ENCODE measurements at places on chromosomes 16 and 17.

GRCh38 chr17:50631195-50631907 is 3.3 kb upstream of the ABCC3 start:
- DNase-seq = no peak

- no peak for DNase-seq
Observed at GRCh38 chr17:66943484-66943883, 21.0 kb upstream of the CACNG4 start.

DNA sequence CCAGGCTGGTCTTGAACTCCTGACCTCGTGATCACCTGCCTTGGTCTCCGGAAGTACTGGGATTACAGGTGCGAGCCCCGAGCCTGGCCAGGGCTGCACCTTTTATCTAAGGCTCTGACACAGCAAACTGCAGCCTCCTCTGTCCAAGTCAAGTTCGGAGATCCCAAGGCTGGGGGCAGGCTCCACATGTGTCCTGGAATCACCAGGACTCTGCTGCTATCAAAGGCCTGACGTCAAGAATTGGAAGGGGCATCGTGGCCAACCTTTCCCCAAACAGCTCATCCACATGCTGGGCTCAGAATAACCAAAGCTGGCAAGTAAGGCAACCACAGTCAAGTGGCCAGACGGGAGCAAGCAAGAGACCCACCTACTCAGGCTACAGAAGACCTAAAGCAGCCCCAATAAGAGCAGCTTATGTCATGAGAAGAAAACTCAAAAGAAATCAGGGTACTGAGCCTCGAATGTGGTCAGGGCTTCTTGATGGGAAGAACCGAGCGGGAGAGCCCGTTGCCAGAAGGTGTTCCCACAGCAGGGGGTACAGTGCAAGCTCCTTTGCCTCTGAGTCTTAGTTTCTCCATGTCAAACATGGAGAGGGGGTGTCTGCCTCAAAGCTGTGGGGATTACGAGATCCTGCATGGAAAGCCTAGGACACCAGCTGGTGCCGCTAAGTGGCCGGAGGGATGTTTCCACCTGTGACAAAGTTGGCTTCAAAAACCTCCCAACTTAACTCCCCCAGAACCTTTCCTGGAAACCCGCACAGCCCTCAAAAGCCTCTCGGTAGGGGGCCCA is 7.9 kb downstream of the MYBBP1A start:
- DNase-seq = no peak

DNA sequence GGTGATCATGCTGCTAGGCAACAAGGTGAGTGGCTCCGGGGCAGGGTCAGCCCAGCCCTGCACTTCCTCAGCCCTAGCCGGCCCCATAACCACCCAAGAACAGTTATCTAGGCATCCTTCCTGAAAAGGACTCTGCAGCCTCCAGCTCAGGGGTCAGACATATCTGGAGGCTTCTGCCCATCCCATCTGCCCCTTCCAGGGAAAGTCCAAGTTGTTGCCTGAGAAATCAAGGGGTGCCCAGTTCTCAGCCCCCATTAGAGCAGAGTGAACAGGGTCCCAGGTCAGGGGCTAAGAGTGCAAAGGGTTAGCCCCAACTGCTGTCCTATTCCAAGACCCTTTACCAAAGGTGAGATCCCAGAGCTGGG is 4.1 kb upstream of the NHERF1 start:
- DNase-seq = no peak

DNA sequence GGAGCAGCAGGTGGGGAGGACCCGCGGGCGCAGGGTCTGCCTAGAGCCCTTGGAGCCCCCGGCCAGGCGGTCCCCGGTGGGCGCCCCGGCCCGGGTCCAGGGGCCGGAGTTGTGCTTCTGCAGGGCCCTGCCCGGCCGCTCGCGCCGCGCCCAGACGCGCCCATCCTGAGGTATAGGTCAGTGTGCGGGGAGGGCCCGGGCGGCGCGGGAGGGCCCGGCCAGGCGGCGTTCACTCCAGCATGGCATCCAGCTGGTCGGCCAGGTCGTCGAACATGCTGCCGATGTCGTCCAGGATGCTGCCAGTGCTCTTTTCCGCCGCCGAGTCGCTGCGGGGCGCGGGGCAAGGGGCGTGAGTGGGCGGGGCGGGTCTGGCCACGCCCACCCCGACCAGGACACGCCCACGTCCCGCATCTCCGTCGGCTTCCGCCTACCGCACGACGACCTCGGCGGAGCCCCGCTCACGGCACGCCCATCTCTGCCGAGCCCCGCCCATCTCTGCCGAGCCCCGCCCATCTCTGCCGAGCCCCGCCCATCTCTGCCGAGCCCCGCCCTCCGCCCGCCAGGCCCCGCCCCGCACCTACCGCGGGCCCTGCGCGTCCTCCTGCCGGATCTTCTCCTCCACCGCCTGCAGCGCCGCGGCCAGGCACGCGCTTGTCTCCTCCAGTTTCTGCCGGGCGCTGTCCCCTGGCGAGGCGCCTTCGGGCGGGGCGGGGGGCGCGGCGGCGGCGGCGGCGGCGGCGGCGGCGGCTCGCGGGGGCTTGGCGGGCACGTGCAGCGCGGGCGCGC is 17.9 kb downstream of the CASKIN1 start:
- no peak for DNase-seq

GRCh38 chr16:47069841-47070584 is 73.7 kb downstream of the NETO2 start:
- no peak for DNase-seq

DNA sequence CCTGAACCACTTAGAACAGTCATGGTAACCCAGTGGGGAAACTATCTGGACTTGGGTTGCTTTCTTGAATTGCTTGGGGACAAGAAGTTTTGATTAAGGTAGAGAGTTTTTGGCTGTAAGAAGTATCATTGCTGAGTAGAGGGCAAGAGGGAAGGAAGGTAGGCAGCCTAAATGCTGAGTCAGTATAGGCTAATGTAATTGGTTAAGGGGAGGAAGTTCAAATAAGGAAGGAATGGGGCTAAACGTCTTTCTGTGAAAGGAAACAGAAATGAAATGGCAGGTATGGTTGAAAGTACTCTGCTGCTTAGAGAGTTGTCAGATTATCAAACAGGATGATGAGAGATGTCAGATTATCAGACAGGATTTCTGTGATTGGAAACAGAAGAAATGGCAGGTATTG is 20.3 kb downstream of the KPNB1 start:
- no peak for DNase-seq

DNA sequence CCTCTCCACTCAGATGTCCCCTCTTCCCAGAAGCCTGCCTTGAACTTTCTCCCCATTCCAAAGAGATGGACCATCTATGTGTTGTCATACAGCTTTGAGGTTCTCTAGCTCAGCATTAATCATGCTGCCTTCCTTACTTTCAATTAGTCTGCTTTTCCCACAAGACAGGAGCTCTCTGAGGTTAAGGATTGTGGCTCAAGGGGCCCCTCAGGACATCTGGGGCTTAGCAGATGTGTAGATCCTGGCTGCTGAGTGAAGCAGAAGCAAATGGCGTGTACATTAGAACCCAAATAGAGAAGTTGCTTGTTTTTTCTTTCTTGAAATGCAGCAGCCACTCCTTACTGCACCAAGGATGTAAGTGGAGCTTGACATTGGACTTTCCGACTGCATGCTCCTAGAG is 330.5 kb upstream of the TNRC6C start:
- no peak for DNase-seq

GRCh38 chr17:58402679-58403078 is 14.7 kb downstream of the RNF43 start:
- DNase-seq = no peak

DNA sequence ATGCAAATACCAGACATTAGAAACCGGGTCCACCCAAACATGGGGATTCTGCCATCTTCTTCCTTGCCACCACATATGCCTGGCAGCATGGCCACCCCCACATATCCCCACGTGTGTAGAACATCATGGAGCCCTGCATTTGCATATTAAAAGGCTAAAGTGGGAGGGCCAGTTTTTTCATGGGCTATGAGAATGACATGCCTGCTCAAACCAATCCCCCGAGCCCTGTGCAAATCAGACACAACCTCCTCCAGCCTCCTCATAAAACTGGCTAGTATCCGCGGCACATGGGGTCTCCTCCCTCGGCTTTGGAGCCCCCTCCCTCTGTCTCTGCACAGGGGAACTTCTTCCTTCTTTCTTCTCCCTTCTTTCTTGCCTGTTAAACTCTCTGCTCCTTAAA is 174.9 kb upstream of the WSCD1 start:
- no peak for DNase-seq

DNA sequence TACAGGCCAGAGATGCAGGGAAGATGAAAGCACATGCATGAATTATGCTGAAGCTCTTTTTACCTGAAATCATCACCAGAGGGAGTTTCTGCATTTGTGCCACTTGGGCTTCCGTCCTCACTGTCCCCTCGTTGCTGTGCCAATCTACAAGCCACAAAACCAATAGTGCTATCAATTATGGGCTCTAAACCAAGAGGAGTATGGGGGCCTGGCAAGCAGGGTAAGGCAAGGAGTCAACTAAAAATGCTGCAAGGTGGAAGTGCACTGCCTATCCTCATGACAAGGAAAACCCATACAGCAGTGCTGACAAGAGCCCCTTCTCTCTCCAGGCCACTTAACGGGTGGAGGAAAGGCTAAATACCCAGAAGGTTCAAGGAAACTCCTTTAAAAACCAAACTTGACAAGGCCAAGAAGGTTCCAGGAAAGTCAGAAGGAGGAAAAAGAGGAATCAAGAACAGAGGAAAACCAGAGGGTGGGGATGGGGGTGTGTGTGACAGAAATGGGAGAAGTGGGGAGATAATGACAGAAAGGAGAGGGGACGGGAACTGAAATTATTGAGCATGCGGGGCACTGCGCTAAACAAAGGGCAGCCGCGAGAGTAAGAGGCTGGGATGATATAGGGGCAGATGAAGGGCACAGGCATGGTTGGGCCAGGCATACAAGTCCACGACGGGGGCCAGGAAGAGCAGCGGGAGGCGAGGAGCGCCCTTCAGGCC is 674 bp downstream of the C17orf75 start:
- no peak for DNase-seq

GRCh38 chr17:36936455-36937000 is 747 bp upstream of the LHX1 start:
- DNase-seq = no peak

DNA sequence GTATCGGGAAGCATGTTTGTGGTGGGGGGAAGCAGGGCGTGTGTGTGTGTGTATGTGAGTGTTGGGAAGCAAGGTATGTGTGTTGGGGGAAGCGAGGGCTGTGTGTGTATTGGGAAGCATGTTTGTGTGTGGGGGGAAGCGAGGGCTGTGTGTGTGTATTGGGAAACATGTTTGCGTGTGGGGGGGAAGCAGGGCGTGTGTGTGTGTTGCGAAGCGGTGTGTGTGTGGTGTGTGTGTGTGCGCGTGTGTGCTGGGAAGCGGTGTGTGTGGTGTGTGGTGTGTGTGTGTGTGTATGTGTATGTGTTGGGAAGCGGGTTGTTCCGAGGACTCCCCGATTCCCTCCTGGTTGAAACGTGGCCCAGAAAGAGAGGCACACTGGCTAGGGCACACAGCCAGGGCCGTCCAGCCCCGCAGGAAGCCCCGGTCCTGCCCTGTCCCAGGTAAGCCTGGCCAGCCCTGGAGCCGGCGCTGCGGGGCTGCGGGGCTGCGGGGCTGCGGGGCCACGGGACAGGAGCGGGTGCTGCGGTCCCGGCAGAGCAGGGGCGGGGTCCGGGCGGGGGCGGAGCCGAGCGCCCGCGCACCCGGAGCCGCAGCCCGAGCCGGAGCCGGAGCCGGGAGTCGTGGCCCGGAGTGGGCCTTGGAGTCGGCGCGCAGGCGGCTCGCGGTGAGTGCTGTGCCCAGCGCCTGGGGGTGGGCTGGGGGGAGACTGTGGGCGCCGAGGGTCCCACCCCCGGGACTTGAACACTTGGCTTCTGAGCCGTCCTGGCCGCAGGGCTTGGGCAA is at the start of gene NOD2:
Gene NOD2 (plus strand): TSS at position 608 of the 783 bp plus-strand sequence. CDS start 5,890 bp downstream, outside the sequence.
- DNase-seq = no peak

DNA sequence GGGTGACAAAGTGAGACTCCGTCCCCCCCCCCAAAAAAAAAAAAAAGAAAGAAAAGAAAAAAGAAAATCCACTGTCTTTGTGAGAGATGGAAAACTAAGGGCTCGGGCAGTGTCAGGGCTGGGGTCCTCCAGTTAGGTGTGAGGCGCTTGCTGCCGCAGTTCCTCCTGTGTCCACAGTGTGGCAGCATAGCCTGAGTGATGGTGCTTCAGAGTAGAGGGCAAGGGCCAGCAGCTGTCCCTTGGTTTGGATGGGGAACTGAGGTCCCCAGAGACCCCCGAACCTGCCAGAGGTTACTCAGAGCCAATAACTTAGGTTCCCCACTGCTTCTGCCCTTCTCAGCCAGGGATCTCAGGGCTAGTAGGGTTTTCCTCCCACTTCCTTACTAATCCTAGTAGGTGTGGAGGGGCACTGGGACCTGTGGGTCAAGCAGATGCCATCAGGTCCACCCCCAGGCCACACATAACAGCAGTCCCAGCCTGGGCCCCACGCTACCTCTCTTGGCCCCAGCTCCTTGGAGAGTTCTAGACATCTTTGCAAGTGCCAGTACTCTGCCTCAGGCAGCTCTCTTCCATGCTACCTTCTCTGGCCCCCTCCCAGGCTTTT is 7.9 kb upstream of the LLGL1 start:
- DNase-seq = peak; percentile 61

DNA sequence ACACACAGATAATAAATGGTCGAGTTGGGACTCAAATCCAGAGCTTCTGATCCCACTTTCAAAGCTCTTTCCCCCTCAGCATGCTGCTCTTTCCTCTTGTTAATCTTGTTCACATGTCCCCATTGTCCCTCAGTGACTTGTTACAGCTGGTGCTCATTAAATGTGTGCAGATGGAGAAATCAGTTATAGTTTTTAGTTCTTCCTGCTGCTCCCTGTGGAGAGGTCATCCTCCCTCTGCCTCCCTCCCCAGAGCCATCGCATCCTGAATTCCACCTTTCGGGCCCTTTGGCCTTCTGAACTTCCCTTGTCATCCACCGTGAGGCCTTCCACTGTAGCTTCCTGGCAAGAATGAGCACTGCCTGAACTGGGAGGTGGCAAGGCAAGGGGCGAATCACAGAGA is 179.6 kb downstream of the WSCD1 start:
- DNase-seq = no peak

DNA sequence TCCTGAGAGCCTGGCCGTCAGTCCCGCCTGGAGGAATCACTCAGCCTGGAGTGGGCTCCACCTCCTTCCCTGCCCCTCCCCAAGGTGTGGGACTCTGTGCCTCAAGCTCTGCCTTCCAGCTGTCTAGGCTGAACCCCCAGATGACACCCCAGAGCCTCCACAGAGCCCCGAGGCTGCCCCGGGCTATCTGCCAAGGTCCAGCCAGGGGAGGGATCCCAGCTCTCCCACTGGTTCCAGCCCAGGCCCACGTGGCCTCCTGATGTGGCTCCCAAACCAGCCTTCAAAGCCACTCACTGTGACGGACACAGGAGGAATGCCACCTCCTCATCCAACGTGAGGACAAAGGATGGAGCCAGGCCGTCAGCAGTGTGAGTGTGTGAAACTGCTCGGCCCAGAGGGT is 45.6 kb upstream of the ENPP7 start:
- no peak for DNase-seq

- DNase-seq = no peak
Observed at GRCh38 chr17:79925242-79925957, 86.2 kb upstream of the CBX4 start.

- no peak for DNase-seq
Observed at GRCh38 chr17:79438546-79439334, 172.1 kb downstream of the RBFOX3 start.

- DNase-seq = peak; percentile 30
Observed at GRCh38 chr17:386141-386876, 33.7 kb upstream of the RPH3AL start.
